ENCODE measurements at places on chromosomes 3 and 15.

- no peak for DNase-seq
Observed at GRCh38 chr3:5009506-5010109, 30.4 kb downstream of the BHLHE40 start.

DNA sequence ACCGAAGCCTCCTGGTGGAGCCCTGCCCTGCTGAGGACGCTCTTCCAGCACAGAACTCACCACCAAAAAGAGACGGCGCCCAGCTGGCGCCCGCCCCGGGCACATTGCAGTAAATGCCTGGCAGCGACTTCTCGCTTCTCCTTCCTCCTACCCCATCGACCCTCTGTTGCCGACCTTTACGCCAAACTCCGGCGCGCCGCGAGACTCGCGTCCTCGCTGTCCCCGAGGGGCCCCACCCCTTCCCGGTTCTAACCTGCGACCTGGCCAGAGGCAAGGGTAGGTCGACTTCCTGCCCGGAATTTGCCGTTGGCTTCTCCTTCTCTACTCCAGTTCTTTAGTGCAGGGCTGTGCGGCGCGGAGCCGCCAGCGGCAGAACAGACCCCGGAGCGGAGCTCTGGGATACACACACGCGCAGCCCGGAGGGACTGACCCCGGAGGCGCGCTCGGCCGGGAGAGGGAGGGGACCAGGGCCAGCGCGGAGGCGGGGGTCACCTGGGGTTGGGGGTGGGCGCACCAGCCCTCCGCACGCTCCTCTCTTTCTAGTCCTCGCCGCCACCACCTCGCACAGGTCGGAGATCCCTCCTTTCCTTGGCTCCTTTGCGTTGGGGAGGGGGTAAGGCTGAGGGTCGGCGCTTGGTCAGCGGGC lies 226.6 kb upstream of the AZI2 start:
- DNase-seq: peak; percentile 16

DNA sequence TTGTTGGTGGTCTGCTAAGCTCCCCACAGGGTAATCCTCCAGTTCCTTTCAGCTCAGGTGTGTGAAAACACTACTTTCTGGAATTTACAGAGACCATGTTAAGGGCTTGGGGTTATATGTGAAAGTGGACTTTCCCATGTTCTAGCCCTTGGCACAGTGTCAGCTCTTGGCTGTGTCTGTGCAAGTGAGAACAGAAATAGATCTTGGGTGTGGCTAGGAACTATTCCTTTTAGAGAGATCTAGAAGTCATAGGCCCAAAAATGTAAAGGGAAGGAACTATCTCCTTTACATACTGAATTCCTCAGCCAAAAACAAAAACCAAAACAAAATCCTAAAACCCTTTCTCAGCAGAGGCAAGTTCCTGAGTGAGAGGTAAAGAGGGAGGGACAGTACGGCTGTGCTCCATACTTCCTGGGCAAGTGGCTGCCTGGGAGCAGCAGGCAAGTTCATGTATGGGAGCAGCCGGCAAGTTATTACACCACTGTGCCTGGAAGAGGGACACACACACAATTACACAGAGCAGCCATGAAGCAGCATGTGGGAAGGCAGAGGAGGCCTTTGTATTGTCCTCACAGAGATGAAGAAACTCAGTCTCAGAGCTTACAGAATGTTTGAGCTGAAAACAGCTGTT lies 19.9 kb upstream of the C3orf62 start:
- DNase-seq: no peak

- DNase-seq: no peak
Observed at GRCh38 chr3:24123596-24123995, 178.5 kb downstream of the NR1D2 start.

- DNase-seq: no peak
Observed at GRCh38 chr3:176359211-176359610, 838.1 kb downstream of the TBL1XR1 start.

GRCh38 chr3:132020058-132020457 lies 14.8 kb downstream of the CPNE4 start:
- DNase-seq: no peak

DNA sequence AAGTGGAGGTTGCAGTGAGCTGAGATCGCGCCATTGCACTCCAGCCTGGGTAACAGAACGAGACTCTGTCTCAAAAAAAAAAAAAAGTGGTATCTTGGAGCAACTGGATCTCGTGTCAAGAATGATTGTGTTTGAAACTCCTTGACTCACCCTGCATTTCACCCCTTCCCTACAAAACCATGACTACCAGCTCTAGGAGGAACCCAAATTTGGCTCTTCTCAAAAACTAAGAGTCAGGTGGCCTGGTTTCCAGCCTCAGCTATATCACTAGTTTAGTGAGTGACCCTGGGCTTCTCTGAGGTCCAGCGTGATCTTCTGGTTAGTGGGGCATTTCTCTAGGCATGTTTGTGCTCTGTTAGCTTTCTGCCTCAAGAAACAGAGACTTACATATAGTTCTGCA lies 222.1 kb downstream of the FAM43A start:
- DNase-seq: no peak

DNA sequence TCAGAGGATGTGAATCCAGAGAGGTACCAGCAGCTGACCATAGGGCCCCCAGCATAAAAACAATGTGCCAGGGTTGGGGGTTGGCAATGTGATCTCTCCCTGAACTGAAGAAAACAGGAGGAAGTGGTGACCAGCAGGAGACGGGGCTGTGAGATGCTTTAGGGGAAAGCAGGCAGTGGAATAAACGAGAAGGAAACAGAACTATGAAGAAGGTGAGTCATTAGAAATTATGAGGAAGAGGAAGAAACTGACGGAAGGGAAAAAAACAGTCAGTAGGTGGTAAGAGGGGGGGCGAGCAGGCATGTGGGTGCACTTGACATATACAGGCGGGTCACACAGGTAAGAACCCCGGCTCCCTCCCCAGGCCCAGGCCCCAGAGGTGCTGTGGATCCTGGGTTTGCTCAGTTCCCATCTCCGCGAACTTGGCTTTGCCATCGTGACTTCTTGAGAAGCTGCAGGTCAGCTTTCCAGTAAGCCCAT lies 42.2 kb upstream of the B3GNT5 start:
- no peak for DNase-seq

DNA sequence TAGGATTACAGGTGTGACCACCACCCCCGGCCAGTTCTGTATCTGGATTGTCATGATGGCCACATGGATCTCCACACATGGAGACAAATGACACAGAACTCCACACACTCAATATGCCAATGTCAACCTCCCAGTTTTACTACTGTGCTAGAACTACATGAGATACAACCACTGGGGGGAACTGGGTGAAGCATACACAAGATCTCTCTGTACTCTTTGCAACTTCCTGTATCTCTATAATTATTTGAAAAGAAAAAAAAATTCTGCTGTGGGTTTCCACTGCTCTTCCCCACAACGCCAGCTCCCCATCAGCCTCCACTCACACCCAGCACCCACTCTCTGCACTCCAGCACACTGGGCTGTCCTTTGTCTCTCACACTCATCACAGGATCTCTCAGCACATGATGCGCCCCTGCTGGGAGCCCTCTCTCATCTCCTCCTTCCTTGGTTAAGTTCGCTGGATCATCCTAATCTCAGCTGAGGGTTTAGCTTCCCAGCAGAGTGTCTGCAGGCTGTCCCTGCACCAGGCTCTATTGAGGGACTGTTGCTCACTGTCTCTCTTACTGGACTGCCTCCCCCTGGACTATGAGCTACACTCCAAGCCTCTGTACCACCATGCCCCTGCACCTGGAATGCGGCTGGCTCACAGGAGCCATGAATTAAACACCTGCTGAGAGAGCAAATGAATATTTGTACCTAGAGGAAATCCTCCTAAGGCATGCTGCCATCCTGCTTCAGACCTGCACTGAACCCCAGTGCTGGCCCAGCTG lies 10.7 kb upstream of the RAB43 start:
- DNase-seq: no peak

GRCh38 chr15:28005004-28005527 lies 94.0 kb downstream of the OCA2 start:
- no peak for DNase-seq

DNA sequence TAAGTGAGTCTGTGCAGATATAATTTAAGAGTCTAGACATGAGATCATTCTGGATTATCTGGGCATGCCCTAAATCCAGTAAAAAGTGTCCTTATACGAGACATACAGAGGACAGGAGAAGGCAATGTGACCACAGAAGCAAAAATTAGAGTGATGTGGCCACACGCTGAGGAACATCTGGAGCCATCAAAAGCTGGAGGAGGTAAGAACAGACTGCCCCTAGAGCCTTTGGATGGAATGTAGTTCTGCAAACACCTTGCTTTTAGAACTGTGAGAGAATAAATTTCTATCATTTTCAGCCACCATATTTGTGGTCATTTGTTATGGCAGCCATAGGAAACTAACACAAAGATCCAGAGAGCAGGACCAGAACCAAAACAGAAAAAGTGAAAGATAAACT lies 41.0 kb downstream of the CD200 start:
- no peak for DNase-seq

- DNase-seq: no peak
Observed at GRCh38 chr3:65653731-65654130, 385.0 kb downstream of the MAGI1 start.

- no peak for DNase-seq
Observed at GRCh38 chr3:127699416-127700300, 26.9 kb downstream of the ABTB1 start.

DNA sequence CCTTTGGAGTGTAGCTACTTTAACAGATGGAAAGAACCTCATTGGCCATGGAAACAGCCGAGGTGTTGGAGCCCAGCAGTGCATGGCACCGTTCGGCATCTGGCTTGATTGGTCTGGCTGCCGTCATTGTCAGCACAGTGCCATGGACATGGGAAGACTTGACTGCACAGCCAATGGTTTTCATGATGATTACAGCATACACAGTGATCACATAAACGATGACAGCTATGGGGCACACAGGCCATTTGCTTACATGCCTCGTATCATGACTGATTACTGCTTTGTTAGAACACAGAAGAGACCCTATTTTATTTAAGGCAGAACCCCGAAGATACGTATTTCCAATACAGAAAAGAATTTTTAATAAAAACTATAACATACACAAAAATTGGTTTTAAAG lies 44.1 kb downstream of the PGPEP1L start:
- DNase-seq: no peak

DNA sequence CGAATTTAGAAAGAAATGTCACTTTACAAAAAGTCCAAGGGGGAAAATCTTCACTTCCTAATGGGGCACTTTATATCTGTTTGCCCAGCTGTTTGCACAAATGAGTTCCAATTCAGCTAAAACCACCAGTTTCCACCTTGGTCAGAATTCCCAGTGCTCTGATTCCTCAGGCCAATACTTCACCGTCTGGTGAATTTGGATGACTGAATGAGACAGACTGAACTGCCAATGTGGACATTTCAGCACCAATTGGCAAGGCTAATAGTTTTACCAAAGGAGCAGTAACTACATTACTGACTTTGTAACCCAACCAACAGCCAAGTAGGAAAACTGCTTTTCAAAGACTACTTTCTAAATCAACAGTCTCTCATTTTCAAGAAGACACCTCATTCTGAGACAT lies 51.8 kb downstream of the ABI3BP start:
- DNase-seq: no peak

DNA sequence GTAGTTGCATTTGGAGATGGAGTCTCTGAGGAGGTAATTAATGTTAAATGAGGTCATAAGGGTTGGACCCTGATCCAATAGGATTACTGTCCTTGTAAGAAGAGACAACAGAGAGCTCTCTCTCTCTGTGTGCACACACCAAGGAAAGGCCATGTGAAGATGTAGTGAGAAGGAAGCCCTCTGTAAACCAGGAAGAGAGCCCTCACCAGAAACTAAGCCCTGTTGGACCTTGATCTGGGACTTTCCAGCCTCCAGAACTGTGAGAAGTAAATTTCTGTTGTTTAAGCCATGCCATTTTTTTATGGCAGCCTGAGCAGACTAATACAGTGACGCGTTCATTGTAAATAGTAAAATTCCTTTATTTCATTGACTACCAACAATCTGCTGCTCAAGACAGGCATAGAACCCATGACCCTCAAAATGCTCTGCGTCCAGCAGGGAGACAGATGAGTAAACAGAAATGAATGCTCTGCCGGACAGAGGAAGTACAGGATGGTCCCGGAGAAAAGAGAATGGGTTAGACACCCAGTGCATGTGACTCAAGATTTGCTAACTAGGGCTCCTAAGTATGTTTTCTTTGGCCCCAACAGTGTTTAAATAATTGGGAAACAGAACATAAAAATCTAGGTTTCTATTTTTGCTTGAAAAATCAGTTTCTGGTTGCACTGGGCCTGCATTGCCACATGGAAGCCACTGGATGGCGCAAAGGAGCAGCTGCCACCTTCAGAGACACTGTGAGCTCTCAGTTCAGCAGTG lies 37.9 kb upstream of the TNFAIP8L3 start:
- DNase-seq: no peak

DNA sequence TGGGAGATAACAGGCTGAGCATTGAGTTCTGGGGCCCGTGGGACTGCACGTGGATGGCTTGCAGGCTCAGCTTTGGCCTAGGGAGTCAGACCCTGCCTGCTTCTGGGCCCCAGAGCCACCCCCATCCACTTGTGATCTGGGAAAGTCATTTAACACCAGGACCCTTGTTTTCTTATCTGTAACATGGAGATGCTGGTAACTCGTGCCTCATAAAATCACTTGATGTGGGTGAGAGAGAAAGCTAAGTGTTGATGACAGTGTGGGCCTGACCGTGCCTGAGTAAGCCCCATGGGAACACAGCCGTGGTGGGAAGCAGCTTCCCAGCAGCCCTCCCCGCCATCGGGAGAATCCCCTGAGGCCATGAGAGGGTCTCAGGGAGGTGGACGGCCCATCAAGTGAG lies 378.1 kb downstream of the GABRB3 start:
- DNase-seq: no peak

DNA sequence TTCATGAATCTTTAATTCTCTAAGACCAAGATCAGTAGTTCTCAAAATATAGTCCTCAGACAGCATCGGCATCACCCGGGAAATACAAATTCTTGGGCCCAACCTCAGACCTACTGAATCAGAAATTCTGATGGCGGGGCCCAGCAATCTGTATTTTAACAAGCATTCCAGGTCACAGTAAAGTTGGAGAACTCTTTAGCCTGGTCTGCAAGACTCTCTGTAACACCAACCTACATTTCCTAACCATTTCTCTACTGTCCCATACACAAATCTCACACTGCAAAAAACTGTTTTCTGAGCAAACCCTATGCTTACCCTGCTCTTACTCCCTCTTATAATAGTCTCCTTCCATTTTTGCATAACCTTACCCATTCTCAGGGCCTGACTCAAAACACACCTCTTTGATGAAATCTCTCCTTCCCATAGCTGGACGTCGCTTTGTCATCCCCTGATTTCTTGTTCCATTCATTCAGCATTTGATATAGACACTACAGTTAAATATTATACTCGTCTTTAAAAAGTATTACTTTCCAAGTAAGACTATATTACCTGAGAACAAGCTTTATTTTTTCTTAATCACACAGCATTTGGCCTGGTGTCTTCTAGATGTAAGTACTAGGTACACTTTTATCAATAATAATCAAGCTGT lies 83.3 kb upstream of the MYO5C start:
- DNase-seq: no peak

- no peak for DNase-seq
Observed at GRCh38 chr3:122247087-122247824, 63.8 kb downstream of the CASR start.

DNA sequence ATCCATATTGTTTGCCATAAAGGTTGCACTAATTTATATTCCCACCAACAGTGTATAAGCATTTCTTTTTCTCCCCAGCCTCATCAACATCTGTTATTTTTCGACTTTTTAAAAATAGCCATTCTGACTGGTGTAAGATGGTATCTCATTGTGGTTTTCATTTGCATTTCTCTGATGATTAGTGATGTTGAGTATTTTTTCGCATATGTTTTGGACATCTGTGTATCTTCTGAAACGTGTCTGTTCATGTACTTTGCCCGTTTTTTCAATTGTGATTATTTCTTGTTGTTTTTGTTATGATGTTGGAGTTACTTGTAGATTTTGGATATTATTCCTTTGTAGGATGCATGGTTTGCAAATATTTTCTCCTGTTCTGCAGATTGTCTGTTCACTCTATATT lies 46.5 kb downstream of the TP63 start:
- no peak for DNase-seq

All from NCI-H1930 (cell line).